ENCODE measurements at places on chromosomes 5 and 9.

DNA sequence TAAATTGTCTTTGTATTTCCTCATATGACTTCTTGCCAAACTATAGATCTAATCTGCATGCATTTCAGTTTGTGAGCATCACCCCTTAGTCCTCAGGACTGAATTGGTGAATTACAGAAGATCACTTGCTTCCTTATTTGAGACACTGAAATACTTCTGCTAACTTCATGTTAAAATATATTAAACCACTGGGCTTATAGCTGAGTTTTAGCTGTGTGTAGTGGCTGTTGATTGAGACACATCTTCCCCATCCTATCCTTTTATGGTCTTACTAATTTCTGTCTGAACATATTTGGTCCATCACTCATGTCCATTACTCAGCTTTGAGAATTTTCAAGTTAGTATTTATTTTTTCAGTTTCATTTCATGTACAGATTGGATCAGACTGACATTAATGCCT lies 295.9 kb downstream of the PSAT1 start:
- DNase-seq, result no peak

- no peak for DNase-seq
Measured at GRCh38 chr5:77189421-77189820, 21.1 kb upstream of the PDE8B start.

DNA sequence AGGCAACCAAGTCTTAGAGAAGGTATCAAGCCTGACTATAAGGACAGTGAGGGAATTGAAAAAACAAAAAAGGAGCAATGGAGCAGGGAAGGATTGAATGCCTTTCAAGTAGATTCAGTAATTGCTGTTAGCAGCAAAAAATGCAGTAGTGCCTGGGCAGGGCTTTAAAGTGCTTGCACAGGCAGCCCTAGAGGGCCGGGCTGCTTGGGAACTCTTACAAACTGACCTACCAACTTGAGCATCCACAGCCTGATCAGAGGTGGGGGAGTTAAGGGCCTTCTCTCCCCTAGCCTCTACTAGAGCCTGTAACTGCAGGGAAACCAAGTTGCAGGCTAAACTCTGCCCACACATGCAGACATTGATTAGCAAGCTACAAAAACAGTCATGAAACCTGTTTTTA lies 19.4 kb downstream of the FXN start:
- no peak for DNase-seq

DNA sequence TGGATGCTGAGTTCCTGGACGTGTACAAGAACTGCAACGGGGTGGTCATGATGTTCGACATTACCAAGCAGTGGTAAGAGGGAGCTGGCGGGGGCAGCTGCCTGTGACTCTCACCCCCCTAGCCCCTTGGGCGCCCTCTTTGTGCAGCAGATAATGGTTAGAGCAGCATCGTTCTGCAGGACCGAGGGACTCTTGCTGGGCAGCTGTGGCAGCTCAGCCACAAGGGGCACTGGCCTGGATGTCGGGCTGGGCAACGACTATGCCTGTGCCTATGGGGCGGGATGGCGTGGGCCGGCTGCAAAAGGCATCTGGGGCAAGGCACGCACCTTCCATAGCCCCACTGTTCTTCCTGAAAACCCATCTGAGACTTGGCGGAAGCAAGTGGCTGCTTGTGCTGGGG lies 12.9 kb upstream of the AJM1 start:
- no peak for DNase-seq

DNA sequence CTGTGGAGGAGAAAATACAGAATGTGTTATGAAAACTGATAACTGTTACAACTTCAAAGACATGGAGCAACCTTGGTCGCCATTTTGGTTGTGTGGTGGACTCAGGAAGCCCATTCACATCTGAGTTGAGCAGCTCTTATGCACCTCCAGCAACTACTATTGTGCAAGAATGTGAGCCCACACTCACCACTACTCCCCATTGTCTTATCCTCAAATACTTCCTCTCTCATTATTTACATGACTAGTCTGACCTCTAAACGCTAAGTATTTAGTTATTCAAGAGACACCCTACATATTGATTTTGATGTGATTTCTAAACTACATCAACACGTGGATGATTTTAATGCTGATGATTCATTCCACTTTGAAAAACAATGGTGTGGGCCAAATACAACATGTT lies 516.6 kb upstream of the CLINT1 start:
- no peak for DNase-seq

- DNase-seq, result no peak
Measured at GRCh38 chr5:172791286-172791685, 20.3 kb upstream of the DUSP1 start.

DNA sequence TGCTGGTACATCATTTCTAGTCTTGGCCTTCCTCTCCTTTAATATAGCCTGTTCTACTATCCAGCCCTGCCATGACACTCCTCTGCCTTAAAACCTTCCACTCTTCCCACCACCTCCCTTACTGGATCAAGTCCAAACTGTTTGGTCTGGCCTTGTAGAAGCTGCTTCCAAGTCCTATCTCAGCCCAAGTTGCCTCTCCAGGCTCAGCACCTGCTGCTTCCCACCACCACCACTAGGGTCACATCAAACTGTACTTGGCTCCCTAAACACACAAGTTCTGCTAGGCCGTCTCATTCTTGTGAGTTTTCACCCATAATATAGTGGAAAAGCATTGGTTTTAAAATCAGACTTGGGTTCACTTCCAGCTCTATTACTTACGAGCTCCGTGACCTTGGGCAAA lies 1.4 kb downstream of the NDUFA8 start:
- no peak for DNase-seq

- DNase-seq, result no peak
Measured at GRCh38 chr9:16347886-16348285, 522.6 kb downstream of the BNC2 start.

DNA sequence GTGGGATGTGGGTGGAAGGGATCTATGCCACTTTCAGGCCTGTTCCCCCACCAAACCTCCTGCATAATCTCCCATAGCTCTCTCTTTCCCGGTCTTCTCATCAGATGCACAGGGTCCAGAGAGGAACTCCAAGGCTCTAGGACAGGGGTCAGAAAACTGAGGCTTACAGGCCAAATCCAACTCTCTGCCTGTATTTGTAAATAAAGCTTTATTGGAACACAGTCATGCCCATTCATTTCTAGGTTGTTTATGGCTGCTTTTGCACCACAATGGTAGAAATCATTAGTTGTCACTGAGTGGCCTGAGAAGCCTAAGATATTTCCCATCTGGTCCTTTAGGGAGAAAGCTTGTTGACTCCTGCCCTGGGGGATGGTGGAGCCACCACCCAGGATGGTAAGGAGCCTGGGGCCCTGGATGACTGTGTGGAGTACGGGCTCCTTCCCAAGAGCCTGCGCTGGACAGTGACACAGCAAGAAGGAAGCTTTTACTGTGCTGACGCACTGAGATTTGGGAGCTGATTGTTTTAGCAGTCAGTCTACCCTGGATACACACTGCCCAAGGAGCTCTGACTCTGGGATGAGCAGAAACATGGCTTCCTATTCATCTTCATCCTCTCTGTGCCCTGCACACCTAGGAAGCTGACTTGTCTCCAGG lies 64.0 kb upstream of the RAPGEF1 start:
- DNase-seq, result no peak

DNA sequence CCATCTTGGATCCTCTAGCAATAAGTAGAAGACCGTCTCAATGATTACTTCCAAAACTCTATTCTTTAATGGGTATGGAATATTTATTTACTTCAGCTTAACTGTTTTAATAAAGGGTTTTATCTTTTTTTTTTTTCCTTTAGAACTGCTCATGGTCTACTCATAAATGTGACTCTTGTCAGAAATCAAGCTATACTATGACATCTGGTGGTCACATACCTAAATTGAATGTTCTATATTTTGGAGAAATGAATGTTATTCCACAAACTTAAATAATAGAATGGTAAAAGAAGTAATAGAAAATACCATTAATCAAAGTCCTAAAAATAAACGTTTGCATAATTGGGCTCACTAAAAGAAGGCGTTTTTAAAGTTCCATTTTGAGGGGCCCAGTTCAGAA lies 131.2 kb upstream of the PLCXD3 start:
- DNase-seq, result no peak

DNA sequence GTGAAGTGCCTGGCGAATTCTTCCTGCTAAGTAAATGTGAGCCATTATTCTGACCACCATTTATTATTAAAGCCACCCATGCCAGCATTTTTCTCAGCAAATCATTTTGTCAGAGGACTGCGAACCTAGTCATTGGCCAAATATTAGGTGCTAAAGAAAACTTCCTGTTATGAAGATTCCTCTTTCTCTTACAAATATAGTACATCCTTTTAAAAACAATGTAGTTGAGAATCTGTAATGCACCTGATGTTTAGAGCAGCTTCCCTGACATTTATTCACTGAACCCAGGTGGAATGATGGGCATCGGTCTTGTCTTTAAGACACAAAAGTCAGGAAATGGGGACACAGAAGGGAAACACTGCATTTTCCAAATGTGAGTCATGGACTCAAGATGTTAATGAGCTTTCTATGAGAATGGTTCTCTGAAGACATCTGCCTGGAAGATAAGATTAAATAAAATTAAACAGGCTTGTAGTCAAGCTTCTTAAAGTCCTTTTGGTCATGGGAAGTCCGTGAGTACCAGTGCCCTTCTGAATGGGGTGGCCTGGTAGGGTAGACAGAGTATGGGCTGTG lies 290.6 kb downstream of the FBXL7 start:
- DNase-seq, result no peak

DNA sequence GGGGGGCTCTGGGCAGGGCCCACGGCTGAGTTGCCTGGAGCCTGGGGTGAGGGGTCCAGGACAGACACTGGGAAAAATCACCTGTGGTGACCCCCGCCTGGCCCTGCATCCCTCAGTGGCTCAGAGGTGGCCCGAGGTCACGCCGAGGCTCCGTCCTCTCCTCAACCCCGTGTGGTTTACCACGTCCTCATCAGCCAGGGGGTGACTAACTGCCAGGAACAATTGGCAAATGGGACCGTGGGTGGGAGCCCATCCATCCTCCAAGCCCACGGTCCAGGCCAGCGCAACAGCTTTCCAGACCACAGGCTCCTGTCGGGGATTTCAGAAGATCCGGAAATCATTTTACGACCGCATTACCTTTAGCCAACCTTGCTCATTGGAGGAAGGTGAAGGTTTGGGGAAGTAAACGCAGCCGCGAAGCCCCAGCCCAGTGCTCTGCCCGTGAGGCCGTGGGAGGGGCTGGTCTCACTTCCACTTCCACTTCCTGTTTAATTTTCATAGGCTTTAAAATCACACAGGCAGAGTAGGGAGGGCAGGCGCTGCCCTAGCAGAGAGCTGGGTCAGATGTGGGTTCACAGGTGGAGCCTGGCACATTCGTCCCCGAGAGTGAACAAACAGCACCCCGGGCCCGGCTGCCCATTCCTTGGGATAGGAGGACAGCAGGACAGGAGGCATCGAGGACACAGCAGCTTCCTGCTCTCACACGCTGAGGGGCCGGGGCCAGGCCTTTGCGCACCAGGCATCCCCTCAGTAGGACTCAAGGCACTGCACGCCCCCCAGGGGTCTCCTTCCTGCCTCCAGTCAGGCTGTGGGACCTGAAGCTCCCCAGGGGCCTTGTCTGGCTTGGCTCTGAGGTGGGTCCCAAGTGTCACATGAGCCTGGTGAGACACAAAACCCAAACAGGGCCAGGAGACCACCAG lies 19.8 kb upstream of the SLC9A3 start:
- DNase-seq, result no peak

- no peak for DNase-seq
Measured at GRCh38 chr9:126938327-126938726, 23.7 kb downstream of the RALGPS1 start.
